ENCODE measurements at places on chromosomes 7 and 10.
A peak's percentile ranks its signal among the peaks of the same experiment; 100 is the strongest.

GRCh38 chr7:111855842-111856227 lies 293.5 kb upstream of the IMMP2L start:
- DNase-seq = no peak

GRCh38 chr7:38840736-38841460 lies 68.1 kb downstream of the VPS41 start:
- peak; percentile 22 for DNase-seq

DNA sequence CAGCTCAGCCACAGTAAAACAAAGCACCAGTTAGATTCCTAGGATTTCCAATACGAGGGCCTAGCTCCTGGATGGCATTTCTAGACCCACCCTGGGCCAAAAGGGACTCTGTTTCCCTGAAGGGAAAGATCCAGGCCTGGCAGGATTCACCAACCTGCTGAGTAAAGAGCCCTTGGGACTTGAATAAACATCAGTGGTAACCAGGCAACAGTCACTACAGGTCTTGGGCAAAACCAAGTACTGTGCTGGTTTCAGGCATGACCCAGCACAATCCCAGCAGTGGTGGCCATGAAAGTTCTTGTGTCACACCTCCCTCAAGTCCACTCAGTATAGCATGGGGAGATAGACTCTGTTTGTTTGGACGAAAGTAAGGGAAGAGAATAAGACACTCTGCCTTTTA lies 31.0 kb upstream of the STARD3NL start:
- no peak for DNase-seq

- no peak for DNase-seq
These were observed 36.2 kb downstream of the UNCX start for GRCh38 chr7:1268866-1269265.

GRCh38 chr7:78383096-78383880 lies 584.7 kb downstream of the PHTF2 start:
- no peak for DNase-seq

GRCh38 chr10:4111643-4112042 lies 326.6 kb upstream of the KLF6 start:
- DNase-seq = no peak

GRCh38 chr10:130425881-130426435 lies 289.8 kb downstream of the GLRX3 start:
- DNase-seq = no peak

- no peak for DNase-seq
These were observed 39.6 kb downstream of the COBL start for GRCh38 chr7:51276967-51277366.

- DNase-seq = no peak
These were observed 475.5 kb downstream of the RPS24 start for GRCh38 chr10:78508955-78509748.

GRCh38 chr10:113304726-113305125 lies 248.1 kb upstream of the HABP2 start:
- DNase-seq = no peak

DNA sequence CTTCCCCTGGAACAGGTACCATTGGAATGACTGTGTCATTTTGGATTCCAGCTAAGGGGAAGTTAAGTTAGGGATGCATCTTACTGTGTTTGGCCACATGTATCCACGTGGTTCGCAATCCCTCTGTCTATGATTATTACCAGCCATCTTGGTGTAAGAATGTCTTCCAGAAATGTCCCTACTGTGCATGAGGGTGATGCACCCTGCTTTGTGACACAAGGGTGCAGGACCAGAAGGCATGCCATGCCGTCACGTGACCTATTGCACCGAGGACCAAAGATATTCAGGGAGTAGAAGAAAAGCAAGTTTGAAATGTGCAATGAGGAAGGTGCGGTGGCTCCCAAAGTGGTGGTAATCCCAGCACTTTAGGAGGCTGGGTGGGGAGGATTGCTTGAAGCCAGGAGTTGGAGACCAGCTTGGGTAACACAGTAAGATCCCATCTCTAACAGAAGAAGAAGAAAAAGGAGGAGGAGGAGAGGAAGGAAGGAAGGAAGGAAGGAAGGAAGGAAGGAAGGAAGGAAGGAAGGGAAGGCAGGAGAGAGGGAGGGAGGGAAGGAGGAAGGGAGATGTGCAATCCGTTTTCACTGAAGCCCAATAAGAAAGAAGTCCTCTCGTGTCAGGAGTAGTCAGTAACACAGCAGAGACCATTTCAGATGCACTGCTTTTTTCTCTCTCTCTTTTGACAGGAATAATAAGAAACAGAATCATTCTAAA lies 42.5 kb upstream of the USP6NL start:
- DNase-seq = no peak

DNA sequence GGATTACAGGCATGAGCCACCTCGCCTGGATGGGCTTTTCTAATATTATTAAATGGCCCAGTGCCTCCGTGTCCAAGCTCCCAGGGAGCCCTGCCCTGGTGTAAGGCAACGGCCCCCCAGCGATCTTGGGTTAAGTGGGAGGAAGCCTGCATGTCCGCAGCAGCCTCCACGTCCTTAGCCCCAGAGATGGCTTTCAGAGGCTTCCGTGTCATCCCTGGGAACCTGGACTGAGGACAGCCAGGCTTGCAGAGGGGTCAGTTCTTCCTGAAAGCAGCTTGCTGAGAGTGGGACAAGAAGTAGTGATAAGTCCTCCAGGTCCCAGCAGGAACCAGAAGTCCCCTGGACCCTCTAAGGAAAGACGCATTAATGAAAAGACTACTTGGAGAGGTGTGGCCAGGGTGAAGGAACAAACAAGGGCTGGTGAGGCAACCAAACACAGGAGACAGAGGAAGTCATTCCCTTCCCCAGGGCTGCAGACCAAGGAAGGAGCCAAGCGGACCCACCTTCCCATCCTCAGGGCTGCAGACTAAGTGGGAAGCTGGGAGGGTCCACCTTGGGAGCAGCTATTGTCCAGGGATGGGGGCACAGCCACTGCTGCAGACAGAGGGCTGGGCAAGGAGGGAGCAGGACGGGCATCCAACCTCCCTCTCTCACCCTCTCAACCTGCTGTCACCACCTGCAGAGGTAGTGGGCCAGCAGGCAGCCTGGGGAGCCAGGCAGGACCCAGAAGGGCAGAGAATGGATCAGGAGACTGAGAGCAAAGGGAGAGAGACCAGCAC lies 13.0 kb upstream of the INSIG1 start:
- no peak for DNase-seq
